CD4-positive, alpha-beta T cell treated with Interleukin-15 for 1 hour (primary cell): ENCODE measurements at places on chromosomes 3 and 15.

DNA sequence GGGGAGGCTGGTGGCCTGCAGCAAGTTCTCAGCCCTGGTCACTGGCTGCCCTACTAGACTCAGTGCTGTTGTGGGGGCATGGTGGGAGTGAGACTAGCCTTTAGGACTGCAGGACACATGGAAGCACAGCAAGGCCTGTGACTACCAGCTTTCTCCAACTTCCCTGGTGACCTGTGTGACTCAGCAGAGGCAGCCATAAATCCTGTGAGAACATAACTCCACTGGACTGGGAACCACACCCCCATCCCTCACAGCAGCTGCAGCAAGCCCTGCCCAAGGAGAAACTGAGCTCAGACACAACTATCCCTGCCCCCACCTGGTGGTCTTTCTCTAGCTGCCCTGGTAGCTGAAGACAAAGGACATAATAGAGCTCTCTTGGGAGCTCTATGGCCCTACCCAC lies 111.3 kb downstream of the DCLK3 start:
- no peak for DNase-seq

GRCh38 chr3:47405820-47406761 lies 25.3 kb downstream of the PTPN23 start:
- no peak for DNase-seq

- no peak for DNase-seq
Measured at GRCh38 chr15:67861983-67862382, 22.1 kb upstream of the RNU6-1 start.

DNA sequence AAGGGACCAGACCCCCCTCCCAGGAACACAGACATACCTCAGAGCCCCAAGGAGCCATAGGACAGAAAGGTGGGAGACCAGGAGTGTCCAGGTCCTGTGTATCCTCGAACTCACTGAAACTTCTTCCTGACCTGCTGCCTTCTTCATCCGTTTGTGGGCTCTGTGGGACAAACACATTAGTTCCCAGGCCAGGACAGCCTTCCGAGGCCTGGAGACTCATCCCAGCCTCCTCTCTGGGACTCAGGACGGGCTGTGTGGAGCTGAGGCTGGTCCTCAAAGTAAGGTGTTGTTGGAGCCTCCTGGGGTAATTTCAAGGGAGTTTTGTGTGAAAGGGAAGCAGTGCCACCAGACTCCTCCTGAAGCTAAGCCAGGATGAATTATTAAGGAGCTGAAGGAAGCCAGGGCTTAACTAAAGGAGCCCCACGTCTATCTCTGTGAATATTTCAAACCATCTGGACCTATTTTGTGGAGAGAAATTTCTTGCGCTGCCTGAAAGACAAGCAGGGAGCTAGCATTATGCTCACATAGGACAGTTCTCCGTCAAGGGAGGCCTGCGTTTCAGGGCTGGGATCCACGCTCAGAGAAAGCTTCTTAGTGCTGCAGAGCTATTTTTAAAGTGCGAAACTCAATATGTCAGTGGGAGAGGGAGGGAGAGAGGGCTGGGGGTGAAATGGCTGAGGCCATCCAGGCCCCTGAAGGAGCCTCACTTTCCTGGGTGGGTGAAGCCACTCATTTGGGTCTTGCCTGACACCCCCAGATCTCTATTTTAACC lies 29.8 kb upstream of the PLA2G4E start:
- DNase-seq = no peak

DNA sequence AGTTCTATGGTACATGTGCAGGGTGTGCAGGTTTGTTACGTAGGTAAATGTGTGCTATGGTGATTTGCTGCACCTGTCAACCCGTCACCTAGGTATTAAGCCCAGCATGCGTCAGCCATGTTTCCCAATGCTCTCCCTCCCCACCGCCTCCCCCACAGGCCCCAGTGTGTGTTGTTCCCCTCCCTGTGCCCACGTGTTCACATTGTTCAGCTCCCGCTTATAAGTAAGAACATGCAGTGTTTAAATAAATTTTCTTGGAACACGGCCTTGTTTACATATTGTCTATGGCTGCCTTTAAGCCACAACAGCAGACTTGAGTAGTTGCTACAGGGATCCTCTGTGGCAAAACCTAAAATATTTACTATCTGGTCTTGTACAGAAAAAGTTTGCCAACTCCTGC lies 41.3 kb upstream of the CORO2B start:
- no peak for DNase-seq

DNA sequence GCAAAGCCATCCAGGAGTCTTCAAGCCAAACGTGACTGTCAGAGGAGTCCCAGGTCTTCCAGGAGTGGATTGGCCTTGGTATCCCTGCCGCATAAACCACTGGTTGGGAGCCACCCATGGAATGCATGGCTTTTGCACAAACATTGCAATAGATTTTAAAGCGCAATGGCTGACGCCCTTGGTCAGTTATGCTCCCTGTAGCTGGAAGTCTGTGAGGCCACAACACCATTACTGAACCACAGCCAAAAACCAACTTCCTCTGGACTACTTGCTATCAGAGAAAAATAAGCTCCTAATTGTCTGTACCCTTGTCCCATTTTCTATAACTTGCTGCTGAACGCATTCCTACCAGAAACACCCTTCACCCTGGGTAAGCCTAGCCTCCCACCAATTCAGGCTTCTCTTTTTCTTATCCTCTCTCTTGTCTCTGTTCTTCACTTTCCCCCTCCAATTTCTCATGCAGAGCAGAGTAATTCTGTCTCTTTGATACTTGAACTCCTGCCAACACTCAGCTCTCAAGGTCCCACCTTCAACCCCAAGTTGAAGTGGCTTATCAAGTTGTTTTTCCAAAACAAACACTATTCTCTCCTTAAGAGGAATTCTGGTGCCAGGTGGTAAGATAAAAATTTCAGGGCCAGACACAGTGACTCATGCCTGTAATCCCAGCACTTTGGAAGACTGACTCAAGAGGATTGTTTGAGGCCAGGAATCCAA lies 176.4 kb upstream of the UBE2E1 start:
- no peak for DNase-seq

DNA sequence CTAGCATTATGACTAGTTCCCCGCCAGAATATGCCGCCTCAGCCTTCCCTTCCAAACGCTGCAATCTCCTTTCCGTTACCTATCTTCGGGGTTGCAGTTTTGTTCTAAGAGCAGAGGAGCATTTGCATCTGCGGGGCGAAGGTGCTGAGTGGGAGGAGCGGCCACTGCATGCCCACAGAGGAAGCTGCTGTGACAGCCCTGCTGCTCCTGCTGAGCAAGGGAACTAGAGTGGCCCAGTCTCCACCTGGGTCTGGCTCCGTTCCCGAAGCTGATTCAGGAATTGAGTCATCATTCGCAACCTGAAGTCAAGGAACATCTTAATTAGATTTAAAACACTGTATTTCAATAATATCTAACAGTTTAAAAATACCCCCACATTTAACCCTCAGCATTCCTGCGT lies 98.2 kb upstream of the TJP1 start:
- DNase-seq = no peak

DNA sequence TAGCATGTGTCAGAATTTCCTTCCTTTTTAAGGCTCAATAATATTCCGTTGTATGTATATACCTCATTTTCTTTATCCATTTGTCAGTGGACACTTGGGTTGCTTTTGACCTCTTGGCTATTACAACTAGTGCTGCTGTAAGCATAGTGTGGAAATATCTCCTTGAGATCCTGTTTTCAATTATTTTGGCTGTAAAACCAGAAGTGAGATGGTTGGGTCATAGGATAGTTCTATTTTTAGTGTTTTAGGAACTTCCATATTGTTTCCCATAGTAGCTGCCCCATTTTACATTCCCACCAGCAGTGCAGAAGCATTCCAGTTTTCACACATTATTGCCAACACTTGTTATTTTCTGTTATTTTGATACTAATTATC lies 70.4 kb upstream of the C15orf39 start:
- no peak for DNase-seq

- DNase-seq = no peak
Measured at GRCh38 chr3:115598216-115598615, 25.1 kb upstream of the GAP43 start.

DNA sequence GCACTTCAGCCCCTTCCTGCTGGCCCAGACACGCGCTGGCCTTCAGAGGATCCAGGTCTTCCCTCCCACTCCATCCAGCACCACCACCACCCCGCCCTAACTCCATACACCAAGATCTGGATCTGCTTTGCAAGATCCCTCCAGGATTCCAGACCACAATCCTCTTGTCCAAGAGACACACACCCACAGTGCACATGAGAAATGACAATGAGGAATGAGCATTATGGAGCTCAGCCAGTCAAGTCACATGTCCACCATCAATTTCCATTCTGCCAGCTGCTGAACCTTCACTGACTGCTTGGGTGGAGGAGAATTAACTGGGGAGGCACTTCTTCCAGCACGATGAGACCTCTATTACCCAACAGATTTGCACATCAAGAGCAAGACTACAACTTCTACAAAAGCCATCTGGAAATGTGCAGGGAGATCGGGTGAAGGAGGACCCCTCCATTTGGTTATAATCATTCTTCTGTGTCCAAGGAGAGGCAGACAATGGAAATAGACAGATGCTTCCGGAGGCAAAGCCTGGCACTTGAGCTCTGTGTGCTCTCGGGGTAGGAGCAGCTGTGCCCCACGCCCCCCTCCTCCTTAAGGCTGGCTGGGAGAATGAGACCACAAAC lies 12.3 kb upstream of the SPATA12 start:
- DNase-seq = no peak

DNA sequence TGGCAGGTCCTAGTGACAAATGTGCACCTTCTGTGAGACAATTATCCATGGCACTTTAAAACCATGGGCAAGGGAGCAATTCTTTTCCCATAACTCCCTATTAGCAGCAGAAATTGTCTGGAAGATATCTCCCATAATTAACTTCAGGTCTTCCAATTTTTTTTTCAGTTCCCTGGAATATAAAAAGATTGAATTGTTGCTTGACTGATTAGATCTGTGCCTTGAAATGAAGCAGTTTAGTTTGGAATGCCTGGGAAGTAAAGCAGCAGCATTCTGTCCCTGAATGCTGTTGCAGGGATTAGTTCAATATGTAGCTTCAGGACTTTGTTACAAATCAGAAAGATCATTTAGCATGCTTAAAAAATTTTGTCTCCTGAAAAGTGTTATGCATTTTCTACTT lies 137.0 kb upstream of the GOLGA6L4 start:
- no peak for DNase-seq

- no peak for DNase-seq
Measured at GRCh38 chr15:45087513-45087912, 26.5 kb downstream of the DUOX2 start.

- DNase-seq = no peak
Measured at GRCh38 chr3:123111640-123112039, 44.8 kb downstream of the PDIA5 start.

GRCh38 chr15:76991048-76991447 lies 3.9 kb upstream of the PSTPIP1 start:
- no peak for DNase-seq

DNA sequence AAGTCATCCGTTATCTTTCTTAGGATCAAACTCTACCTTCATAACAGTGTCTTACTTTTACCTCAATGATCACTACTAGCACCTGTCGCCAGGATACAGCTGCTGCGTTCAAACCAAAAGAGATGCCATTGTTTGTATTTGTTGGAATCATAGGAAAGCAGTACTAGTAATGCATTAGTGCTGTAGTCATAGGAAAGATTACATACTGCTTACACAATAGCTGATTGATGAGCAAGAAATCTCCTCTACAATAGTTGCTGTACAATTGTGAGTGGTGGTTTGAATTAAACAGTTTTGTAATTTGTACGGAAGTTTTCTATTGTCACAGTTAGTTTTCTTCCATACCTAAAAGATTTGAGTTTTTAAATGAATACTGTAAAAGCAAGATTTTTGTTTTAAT lies 21.4 kb downstream of the ACAP2 start:
- no peak for DNase-seq

DNA sequence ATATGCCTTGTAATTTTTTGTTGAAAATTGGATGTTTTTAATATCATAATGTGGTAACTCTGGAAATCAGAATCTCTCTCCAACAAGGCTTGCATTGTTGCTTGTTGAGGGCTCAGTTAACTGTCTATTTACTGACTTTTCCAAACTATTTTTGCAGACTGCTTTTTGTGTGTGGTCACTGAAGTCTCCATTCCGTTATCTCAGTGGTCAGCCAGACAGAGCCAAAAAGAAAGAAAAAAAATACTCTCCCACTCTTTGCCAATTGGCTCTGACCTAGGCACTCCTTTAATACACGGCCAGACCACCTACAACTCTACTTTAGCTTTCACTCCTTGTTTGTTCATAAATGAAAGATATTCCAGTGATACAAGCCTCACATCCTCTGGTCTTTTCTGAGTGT lies 52.5 kb downstream of the IFT80 start:
- DNase-seq = no peak

DNA sequence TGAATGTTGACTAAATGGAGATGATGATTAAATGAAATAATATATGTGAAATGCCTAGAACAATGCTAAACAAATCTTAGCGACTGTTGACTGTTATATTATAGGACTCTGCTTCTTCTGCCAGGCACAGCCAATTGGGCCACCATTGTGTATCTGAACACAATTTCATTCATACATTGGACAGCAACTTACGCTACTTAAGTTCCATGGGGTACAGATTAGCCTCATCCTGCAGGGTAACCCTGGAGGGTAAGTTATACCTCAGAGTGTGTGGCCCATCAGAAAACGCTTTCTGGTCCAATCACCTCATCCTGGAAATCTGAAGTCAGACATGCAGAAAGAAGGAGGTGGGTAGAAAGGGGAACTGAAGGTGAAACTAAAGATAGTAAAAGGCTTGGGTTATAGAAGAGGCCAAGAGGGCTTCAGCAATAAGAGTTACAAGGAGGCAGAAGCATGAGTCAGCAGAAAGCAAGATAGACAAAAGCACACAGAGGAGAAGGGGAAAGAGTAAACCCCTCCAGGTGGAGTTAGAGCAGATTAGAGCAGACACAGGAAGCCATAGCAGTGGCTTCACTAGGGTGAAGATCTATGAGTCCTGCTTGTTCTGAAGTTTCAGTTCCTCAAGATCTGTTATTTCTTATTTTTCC lies 119.3 kb upstream of the SLC24A5 start:
- DNase-seq = no peak

DNA sequence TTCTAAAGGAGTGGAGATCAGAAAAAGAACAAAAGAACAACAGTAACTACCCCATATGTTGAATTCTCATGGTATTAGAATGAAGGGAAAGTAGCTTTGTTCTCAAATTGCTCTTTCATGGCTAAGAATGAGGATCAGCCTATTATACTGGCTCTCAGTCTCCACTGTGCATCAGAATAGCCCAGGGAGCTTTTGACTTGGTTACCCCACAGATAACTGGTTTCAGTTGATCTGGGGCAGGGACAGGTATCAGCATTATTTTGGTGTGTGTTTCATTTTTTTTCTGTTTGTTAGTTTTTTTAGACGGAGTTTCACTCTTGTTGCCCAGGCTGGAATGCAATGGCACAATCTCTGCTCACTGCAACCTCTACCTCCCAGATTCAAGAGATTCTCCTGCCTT lies 311.7 kb upstream of the TLE3 start:
- DNase-seq = no peak
